ENCODE measurements at places on chromosomes 11 and 22. TPM values are rescaled to one million over a fixed set of nuclear protein-coding genes. Genes with fewer than 3 reads are reported as not detected.

DNA sequence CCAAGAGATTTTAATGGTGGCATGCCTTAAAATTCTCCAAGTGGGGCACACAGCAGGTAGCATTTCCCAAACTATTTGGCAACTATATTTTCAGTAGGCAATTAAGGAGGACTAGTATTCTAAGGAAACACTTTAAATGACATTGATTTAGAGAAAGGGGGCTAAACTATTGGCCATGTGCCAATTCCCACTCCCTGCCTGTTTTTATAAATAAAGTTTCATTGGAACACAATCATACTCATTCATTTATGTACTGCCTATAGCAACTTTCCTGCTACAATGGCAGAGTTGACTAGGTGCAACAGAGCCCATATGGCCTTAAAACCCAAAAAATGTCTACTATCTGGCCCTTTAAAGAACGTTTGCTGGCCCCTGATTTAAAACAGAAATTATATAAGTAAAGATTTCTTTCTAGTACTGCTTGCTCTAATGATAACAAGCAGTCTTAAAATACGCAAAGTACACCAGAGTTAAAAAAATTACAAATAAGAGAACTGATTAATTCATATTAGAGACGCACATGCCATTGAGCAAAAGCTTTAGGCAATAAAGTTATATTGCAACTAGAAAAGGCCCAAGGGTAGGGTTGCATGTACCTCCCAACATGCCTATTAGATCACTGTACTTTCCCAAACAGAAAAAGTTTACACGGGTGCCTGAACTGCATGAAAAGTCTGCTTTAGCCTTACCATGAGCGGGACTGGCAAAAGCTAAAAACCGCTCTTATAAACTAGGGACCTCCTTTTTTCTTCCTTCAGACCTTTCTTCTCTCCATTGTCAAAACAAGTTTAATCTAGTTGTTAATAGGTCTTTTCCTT lies 14.2 kb downstream of the E2F8 start:
- DNase-seq: no peak

DNA sequence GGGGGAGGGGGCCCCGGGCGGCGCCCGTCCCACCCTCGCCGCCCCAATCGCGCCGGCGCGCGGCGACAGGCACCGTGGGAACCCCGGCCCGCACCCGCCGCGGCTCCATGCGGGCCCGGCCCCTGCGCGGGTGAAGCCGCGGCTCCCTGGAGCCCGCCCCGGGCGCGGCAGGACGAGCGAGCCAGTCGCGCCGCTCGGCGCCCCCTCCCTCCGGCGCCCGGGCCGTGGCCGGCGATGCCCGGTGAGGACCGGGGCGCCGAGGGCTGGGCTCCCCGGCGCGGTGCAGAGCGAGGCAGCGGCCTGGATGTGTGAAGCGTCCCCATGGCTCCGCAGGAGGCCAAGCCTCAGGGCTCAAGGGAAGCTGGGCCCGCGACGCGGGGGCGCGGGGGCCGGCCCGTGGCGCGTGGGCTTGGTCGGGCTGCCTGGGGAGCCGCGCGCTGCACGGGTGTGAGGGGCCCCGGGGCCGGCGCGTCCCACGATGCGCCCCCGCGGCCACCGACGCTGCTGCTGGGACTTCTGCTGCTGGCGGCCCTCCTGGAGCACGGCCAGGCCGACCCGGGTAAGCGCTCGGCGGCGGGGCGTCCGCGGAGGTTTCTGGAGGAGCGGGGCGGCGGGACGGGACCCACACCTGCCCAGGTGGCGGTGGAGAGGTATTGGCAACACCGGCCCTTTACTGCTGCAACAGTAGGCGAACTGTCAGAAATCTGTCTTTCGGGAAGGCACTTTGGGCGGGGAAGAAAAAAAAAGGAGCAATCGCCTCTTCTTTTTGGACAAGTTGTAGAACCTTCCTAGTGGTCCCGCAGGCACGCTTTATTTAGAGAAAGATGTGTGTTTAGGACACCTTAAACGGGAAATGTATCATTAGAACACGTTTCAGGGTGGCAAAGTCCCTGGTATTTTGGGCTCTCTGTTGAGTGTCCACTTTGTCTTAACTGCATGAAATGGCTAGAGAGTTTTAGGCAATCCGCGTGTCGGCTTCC lies 119.4 kb downstream of the HIPK3 start:
- no peak for DNase-seq

- no peak for DNase-seq
Measured at GRCh38 chr11:841981-842369, 354 bp downstream of the POLR2L start.

DNA sequence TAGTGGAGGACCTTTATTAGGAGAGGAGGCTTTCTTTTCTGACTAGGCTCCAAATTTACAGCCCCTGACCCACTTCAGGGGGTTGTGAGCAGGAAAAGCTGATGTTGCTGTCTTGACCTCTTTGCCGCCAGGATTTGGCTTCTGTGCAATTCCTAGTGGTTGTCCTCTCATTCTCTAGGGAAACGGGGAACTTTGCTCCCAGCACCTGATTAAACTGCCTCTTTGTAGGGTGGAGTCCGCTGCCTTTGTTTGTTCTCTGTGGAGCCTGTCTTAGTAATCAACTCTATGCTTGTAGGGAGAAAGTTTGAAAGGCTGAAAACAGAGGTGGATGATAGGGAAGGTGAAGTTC lies 16.3 kb downstream of the CTNND1 start:
- no peak for DNase-seq

DNA sequence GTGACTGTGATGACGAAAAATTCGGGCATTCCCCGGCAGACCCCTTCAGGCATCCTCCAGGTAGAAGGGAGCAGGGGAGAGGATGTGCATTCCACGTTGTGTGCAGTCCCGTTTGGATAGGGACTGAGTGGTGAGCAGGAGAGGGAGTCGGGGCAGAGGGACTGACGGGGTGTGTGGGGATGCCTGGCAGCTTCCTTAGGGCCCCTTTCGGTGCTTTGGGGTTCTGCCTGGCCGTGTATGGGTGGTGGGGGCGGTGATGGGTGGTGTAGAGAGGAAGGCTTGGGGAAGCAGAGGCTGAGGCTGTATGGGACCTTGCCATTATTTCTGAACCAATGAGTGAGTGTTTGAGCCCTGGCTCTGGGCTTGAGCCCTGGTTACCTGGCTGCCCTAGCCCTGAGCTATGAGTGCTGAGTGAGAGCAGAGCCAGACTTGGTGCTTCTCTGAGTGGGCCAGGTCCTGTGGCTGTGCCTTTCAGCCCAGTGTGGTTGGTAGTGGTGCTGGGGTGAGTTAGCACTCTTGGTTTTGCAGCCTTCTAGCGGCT lies 914 bp downstream of the INPPL1 start:
- no peak for DNase-seq

DNA sequence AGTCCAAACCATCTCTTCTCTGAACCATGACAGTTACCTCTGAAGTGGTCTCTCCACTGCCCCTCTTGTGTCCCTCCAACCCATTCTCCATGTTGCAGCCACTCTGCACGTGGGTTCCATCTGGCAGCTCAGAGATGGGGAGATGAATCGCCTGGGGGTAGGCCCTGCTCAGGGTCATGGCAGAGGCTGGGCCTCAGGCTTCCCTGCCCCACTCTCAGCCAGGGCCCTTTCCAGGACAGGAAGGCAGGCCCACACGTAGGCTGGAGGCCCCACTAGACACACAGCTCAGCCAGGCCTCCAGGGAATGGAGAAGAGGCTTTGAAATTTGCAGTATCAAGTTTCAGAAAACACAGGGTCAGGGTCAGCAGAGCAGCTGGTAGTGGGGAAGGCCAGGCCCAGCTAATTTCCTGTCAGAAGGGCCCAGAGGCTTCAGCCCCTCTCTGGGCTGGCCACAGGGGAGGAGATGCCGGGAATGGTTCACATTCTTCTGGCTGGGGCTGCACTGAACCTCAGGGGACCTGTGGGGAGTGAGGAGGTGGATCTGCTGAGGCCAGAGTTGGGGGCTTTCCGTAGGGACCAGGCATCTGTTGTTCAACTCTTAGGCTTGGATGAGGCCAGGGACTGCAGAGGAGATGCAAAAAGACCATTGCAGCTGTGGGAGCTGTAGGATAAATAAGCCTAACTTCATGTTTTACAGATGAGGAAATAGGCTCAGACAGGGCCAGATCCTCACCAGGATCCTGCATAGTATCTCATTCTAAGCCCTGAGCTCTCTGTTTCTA lies 101.6 kb downstream of the SWAP70 start:
- no peak for DNase-seq

DNA sequence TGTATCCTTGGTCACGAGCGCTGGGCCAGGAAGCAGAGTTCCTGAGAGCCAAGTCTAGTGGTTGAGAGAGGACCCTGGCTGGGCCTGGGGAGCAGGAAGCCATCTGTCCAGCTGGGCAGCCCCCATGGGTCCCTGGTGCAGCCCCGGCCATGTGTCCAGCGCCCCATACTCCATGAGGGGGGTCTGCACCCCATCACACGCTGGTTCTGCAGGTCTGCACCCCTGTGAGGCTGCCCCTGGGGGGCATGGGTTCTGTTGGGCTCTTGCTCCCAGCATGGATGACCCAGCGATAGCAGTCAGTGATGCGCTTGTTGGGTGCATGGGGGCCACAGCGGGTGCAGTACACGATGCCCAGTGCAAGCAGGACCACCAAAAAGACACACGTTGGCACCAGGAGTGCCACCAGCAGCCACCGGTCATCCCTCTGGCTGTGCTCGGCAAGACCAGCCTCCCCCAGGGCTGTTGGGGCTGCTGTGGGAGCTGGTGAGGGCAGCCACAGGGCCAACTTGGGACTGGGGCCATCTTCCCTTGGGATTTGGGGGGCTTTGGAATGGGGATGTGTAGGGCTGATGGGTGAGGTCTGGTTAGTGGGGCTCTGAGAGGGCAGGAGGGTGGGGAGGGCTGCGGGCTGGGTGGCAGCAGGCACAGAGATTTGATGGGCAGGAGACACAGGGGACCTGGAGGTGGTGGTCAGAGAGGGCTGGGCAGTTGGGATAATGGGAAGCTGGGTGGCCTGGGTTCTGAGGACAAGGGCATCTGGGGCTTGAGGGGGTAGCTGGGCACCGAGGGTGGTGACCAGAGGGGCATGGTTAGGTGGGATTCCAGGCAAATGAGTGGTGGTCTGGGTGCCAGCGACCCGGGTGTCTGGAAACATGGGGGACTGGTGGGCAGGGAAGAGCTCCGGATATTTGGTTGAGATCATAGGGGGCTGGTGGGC lies 2.0 kb downstream of the CD248 start:
- no peak for DNase-seq

GRCh38 chr11:116648247-116649174 lies 124.3 kb downstream of the BUD13 start:
- DNase-seq: no peak

GRCh38 chr22:46946383-46946962 lies 184.0 kb downstream of the TBC1D22A start:
- no peak for DNase-seq

DNA sequence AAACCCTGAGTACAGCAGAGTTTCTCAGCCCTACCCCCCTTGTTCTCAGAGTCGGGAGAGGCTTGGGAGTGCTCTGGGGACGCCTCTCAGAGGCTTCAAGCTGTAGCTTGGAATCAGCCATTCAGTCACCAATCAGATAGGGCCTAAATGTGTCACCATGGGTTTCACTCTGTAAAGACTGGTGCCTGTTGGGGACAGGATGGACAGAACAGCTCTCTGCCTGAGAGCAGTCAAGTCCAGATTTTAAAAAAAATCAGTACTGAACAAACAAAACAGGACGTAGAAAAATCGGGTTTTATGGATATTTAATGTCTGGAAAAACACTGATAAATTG lies 1.3 kb downstream of the FADD start:
- DNase-seq: no peak

The PPP6R2 gene
- total RNA-seq: 50.8 TPM

The IL18 gene
- total RNA-seq: 79.8 TPM
